ENCODE measurements at places on chromosomes 1 and 21.

DNA sequence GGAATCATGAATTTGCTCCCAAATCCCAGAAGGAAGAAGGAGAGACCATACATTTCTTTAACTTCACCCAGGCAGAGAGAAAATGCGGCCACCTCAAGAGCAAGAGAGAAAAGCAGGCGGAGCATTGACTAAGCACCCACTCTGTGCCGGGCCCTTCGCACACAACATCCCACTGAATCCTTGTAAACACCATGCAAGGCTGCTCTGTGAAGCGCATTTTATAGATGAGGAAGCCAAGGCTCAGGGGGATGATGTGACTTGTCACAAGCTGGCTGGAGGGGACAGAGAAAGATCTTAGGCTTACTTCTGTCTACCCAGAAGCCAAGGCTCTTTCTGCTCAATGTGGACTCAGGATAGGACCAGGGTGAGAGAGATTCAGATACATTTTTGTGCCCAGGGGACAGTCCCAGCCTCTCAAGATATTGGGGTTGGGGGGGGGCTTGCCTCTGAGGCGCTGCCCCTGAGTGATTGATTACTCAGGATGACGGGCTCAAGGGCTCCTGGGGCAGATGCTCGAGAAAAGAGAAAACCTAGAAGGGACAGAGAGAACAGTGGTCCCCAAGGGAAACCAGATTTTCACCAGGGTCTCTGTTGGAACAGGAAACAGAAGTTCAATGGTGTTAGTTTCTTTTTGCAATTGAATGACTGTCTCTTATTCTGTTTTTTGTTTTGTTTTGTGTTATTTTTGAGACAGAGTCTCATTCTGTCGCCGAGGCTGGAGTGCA lies 19.5 kb downstream of the PADI2 start:
- H3K4me3 ChIP-seq = no peak overlapping the region
- DNase-seq = no peak
- no peaks in the 10 kb centered on the region for H3K4me1 ChIP-seq
- H3K36me3 ChIP-seq = no peaks in the 10 kb centered on the region
- H3K27ac ChIP-seq = no peak overlapping the region

- H3K27me3 ChIP-seq = no peaks in the 10 kb centered on the region
- no peaks in the 10 kb centered on the region for H3K4me1 ChIP-seq
- no peak overlapping the region for H3K27ac ChIP-seq
- no peaks in the 10 kb centered on the region for H3K36me3 ChIP-seq
- H3K4me3 ChIP-seq = no peak overlapping the region
Observed at GRCh38 chr1:223802032-223802431, 43.7 kb downstream of the TP53BP2 start.

- no peaks in the 10 kb centered on the region for H3K36me3 ChIP-seq
- H3K27ac ChIP-seq = no peak overlapping the region
- H3K4me1 ChIP-seq = no peaks in the 10 kb centered on the region
- no peaks in the 10 kb centered on the region for H3K27me3 ChIP-seq
Observed at GRCh38 chr1:72643142-72643541, 360.8 kb upstream of the NEGR1 start.

DNA sequence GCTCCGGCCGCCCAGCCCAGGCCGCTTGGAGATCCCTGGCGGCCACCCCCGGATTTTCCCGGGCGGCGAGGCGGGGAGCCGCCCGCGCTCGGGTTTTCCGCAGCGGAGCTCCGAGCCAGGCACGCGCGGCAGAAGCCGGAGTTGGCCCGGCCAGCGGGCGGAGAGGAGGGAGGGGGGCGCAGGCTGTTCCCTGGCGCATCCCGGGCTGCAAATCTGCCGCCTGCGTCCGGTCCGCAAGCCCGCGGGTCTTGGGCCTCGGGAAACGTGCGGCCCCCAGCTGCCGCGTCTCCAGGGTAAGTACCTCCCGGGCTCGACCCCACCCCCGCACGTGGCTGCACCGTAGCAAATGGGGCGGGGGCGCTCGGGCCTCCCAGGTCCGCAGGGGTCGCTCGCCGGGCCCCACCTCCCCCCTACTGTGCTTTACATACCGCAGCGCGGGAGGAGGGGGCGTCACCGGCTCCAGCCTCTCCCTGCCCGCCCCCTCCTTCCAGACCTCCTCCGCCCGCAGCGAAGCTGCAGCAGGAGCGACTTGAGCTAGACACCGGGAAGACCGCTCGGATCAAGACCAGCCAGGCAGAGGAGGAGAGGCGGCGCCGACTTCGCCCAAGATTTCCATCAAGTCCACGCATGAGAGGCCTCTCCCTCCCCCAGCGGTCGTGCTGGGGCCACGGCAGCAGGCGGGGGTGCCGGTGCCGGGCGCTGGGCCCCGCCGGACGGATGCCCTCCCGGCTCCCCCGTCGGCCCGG lies 1.6 kb downstream of the TMEM200B start:
- DNase-seq = peak; percentile 76
- H3K4me1 ChIP-seq = peaks cover 12% of the 10 kb centered on the region
- H3K27me3 ChIP-seq = no peaks in the 10 kb centered on the region

- peak overlapping the region; percentile 50 for H3K4me3 ChIP-seq
- no peak for DNase-seq
- no peaks in the 10 kb centered on the region for H3K36me3 ChIP-seq
- no peaks in the 10 kb centered on the region for H3K27me3 ChIP-seq
- H3K27ac ChIP-seq = no peak overlapping the region
Observed at GRCh38 chr1:112507921-112508277, 866 bp upstream of the WNT2B start.

GRCh38 chr1:6893388-6893787 lies 108.1 kb downstream of the CAMTA1 start:
- H3K27ac ChIP-seq = no peak overlapping the region
- no peak overlapping the region for H3K4me3 ChIP-seq
- no peak for DNase-seq
- H3K4me1 ChIP-seq = no peaks in the 10 kb centered on the region
- no peaks in the 10 kb centered on the region for H3K36me3 ChIP-seq

DNA sequence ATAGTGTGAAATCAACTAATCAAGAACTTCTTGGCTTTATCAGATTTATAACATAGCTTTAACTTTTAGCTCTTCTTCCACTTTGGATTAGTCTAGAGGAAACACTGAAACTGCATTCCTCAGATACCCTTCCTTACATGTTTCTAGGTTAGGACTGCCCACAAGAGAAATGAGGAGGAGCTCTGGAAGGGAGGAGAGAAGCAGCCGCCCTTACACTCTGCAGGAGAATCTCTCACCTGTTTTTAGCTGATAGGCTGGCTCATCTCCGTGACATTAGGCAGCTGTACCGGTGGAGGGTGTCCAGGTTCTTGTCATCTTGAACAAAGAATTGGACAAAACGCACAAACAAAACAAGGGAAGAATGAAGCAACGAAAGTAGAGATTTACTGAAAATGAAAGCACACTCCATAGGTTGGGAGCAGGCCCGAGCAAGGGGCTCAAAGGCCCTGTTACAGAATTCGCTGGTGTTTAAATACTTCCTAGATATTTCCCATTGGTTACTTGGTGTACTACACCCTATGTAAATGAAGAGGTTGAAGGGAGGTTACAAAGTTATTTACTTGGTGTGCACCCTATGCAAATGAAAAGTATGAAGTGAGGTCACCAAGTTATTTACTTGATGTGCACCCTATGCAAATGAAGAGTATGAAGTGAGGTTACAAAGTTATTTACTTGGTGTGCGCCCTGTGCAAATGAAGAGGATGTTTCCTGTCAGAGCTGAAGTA lies 524.9 kb upstream of the CHRM3 start:
- no peaks in the 10 kb centered on the region for H3K4me1 ChIP-seq
- no peaks in the 10 kb centered on the region for H3K36me3 ChIP-seq
- no peak for DNase-seq
- H3K27me3 ChIP-seq = no peaks in the 10 kb centered on the region
- no peak overlapping the region for H3K27ac ChIP-seq

DNA sequence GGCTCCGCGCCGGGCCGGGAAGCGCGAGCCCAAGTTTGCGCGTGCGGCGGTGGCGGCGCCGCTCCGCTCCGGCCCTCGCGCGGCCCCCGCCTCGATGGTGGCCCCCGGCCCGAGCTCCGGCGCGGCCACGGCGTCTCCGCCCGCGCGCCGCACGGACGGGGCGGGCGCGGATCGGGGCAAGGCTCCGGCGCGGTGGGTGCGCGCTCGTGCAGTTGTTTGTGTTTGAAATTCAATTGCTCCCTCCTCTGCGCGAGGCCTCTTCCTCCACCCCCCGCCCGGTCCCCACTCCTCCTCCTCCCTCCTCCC lies at the start of gene HDGF:
HDGF (minus strand) TSS at position 225 of the 306 bp plus-strand sequence. CDS start 246 bp downstream, outside the sequence.
- no peaks in the 10 kb centered on the region for H3K36me3 ChIP-seq
- DNase-seq = no peak
- no peaks in the 10 kb centered on the region for H3K4me1 ChIP-seq
- H3K4me3 ChIP-seq = peak within 1 kb of the TSS; percentile 97

GRCh38 chr1:928825-929661 lies 5.3 kb downstream of the SAMD11 start:
- no peak overlapping the region for H3K27ac ChIP-seq
- H3K4me1 ChIP-seq = no peaks in the 10 kb centered on the region
- no peaks in the 10 kb centered on the region for H3K27me3 ChIP-seq
- no peaks in the 10 kb centered on the region for H3K36me3 ChIP-seq
- H3K4me3 ChIP-seq = no peak overlapping the region

- H3K27me3 ChIP-seq = no peaks in the 10 kb centered on the region
- H3K4me3 ChIP-seq = no peak overlapping the region
- H3K36me3 ChIP-seq = no peaks in the 10 kb centered on the region
- H3K27ac ChIP-seq = no peak overlapping the region
- no peak for DNase-seq
- H3K4me1 ChIP-seq = no peaks in the 10 kb centered on the region
Observed at GRCh38 chr1:200139661-200140250, 112.2 kb downstream of the NR5A2 start.

- no peaks in the 10 kb centered on the region for H3K27me3 ChIP-seq
- H3K27ac ChIP-seq = no peak overlapping the region
- no peaks in the 10 kb centered on the region for H3K36me3 ChIP-seq
- no peak overlapping the region for H3K4me3 ChIP-seq
Observed at GRCh38 chr1:114107474-114108435, 45.9 kb downstream of the SYT6 start.

DNA sequence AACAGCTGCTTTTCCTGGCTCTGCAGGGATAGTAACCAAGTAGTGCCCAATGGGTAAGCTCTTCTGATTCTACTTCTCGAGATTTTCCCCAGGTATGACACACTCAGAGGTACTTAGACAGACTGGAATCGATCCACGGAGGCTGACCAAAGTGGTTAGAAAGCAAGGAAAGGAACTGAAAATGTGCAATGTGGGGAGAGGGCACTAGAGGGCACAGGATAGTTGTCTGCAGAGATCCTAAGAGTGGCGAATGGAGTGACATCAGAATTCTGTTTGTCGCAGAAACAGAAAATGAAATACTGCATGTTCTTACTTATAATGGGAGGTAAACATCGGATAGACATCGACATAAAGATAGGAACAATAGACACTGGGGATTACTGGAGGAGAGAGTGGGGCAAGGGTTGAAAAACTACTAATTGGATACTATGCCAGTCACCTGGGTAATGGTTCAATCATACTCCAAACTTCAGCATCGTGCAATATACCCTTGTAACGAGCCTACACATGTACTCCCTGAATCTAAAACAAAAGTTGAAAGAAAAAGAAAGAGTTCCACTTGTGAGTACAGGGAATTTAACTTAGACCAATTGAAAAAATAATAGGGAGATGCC lies 23.3 kb downstream of the CYP2J2 start:
- no peak for DNase-seq
- H3K27ac ChIP-seq = no peak overlapping the region
- H3K27me3 ChIP-seq = no peaks in the 10 kb centered on the region
- no peaks in the 10 kb centered on the region for H3K4me1 ChIP-seq
- no peaks in the 10 kb centered on the region for H3K36me3 ChIP-seq

DNA sequence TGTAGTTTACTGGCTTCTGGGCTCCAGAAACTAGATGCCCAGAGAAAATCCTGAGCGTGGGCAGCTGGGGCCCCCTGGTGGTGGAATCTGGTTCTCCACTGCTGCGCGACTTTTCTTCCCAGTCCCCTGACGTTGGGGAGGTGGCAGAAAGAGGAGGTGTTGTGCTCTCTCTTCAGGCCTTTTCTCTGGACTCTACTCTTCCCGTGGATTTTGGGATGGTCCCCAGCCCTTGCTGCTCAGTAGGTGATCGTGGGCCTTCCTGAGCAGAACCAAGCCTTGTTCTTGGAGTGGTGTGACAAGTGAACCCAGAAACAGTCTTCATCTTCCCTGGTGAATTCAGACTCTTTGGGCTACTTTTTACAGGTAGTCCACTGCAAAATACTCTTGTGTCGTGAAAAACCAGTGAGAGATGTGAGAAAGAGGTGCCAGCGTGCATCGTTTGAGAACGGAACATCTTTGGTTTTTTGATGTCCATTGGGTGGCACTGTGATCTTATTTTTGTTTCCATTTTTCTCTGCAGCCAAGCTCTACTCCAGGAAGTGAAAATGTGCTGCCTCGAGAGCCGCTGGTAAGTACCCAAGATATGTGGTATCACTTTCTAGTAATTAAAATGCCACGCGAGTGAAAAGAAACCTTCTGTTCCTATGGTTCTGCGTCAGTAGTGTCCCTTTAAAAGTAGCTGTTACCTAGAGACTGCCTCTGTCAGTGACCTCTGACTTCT lies 20.2 kb downstream of the PEX14 start:
- peak; percentile 64 for DNase-seq
- H3K27me3 ChIP-seq = no peaks in the 10 kb centered on the region
- peak overlapping the region; percentile 7 for H3K4me3 ChIP-seq
- no peaks in the 10 kb centered on the region for H3K36me3 ChIP-seq

DNA sequence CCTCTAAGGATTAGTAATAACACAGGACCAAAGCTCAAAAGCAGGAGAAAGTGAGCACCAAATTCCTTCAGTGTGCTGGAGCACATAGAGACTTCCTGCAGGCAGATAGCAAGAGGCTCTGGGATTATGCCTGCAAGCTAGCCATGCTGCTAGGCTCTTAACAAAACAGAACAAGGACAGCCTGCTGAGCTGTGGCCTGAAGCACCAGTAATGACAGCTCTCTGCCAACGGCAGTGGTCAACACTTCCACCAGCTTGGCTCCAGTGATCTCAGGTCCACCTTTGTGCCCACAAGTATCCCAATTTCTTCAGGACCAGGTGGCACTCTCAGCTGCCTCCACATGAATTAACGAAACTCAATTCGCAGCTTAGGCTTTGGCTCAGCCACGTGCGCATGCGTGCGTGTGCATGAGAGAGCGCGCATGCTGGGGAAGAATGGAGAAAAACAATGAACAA lies 64.2 kb downstream of the SLC45A1 start:
- peak overlapping the region; percentile 67 for H3K27ac ChIP-seq
- no peaks in the 10 kb centered on the region for H3K27me3 ChIP-seq
- no peak overlapping the region for H3K4me3 ChIP-seq
- H3K36me3 ChIP-seq = no peaks in the 10 kb centered on the region
